ENCODE measurements at places on chromosomes 7 and 10.

DNA sequence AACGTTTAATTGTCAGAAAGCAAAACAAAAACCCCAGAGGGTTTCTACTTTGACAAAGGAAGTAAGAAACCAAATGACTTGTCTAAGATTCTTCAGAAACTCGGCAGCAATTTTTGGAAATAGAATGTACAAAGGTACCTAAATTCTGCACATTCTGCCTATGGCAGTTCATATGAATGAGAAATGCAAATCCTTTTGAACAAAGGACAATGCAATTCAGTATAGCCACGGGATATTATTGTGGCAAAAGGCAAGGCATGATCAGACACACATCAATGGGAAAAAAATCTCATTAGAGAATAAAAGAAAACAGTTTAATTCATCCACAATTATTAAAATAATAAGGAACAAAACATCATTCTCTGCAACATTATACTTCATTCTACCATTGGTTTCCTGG lies 93.4 kb downstream of the SEMA3C start:
- no peak for DNase-seq

GRCh38 chr7:140607441-140607989 lies 33.1 kb downstream of the DENND2A start:
- no peak for DNase-seq

- DNase-seq, result no peak
Observed at GRCh38 chr7:40810274-40810673, 675.5 kb downstream of the SUGCT start.

DNA sequence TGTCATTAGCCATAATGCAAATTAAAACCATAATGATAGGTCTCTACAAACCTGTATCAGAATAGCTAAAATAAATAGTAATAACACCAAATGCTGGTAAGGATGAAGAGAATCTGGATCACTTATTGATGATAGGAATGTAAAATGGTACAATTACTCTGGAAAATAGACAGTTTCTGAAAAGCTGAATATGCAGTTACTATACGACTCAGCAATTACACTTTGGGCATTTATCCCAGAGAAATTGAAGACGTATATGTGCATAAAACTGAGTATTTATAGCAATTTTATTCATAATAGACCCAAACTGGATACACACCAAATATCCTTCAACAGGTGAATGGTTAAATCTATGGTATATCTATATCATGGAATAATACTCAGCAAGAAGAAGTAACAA lies 7.9 kb downstream of the RPA3 start:
- no peak for DNase-seq

- no peak for DNase-seq
Observed at GRCh38 chr7:96308950-96309263, 13.0 kb downstream of the SLC25A13 start.

- DNase-seq, result no peak
Observed at GRCh38 chr7:100543586-100543985, 4.6 kb downstream of the AGFG2 start.

DNA sequence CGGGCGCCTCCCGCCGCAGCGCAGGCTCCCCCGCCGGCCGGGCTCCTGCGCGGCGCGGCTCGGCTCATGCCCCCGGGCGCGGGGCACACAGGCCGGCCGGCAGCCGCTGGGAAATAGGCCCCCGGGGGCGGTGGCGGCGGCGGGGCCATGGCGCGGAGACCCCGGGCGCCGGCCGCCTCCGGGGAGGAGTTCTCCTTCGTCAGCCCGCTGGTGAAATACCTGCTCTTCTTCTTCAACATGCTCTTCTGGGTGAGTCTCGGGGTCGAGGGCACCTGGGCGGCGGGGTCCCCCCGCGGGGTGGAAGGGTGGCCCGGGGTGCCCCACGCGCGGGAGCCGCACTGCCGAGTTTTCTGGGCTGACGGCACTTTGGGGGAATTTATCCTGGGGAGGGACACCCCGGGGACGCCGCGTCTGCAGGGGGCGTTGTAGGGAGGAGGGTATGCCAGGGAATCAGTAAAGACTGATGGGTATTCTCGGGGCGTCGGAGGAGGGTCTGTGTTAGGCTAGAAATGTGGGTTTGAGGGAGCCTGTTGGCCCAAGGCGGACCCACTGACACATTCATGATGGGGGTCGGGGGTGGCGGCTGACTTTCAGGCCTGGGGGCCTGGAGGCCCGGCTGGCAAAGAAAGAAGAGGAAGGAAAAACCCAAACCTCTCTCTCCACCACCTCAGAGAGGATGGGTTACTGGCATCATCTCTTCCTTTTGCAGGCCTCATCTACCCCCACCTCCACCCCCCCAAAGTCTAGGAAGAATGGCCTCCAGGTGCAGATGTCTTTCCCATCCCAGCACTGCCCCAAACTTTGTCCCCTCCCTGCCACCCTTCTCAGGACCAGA lies 544 bp downstream of the TSPAN33 start:
- peak; percentile 26 for DNase-seq

GRCh38 chr10:21458126-21458871 lies 67.2 kb downstream of the SKIDA1 start:
- no peak for DNase-seq

GRCh38 chr10:132515811-132516726 lies 21.5 kb upstream of the INPP5A start:
- DNase-seq, result no peak

DNA sequence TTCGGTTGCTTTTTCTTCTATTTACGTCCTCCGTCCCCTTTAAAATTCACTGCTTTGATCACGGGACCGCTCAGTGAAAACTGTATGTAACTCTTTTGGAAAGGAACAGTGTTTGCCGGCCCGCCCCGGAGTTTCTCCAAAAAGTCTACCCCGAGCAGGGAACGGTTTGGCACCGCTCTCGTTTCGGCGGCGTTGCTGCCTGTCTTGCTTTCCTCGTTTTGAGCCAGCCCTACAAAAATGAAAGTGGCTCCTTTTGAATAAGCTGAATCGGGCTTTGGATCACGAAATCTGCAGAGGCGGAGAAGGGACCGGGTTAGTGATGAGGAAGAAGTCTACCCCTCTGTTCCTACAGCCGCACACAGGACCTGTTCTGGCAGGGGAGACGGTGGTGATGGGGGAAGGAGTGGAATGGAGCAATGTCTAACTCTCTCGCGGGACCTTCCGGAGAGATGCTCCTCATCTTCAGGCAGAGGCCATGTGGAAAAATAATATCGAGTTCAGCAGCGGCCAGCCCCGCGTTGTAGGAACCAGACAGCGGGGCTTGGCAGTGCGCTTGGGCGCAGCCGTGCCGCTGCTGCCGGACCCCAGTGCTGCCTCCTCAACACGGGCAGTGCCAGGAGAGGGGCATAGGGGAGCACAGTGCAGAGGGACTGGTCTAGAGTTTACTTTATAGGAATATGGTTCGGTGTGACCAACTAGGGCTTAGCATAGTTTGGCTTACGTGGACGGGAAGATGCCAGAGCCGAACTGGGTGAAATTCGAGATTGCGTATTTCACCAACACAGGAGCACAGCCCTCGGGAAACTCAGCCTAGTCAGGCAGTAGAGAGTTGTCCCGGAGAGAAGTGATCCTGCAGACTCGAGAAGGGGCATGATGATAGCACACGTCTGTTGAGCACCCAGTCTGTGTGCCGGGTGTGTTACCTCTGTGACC lies 1.4 kb downstream of the HTRA1 start:
- no peak for DNase-seq

DNA sequence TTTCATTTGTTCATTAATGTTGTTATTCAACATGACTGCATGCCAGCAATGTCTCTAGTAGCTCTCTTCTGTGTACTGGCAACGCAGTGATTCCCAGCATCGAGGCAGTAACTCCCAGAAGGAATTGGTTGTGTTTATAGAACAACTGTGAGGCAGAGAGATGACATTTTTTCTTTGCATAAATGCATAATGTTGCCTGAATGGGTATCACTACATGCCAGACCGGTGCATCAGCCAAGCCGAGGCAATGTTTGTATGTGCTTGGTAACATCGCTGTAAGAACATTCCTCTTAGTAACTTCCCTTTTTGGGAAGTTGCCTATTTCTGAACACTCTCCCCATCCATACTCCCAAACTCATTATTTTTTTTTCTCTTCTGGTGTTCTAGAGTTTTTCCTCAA lies 182.9 kb downstream of the HTR7 start:
- DNase-seq, result no peak

- DNase-seq, result no peak
Observed at GRCh38 chr7:80649011-80649410, 10.6 kb downstream of the CD36 start.

GRCh38 chr10:125534515-125534914 lies 148.4 kb downstream of the TEX36 start:
- DNase-seq, result no peak

DNA sequence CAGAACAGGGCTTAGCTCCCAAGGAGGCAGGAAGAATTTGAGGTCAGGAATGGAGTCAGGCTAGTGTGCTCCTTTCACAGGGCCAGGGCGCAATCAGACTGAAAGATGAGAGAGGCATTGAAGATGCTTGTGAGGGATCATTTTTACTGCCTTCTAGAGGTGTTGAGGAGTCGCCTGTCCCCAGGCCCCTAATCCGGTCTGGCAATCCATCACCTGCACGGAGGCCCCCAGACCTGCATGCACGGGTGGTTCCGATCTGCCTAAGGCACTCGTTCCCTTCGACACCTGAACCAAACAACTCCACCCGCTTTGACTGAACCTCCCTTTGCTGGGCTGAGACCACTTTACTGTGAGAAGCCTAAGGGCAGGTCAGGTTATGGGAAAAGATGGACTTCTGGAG lies 8.0 kb downstream of the FOXI2 start:
- DNase-seq, result no peak

DNA sequence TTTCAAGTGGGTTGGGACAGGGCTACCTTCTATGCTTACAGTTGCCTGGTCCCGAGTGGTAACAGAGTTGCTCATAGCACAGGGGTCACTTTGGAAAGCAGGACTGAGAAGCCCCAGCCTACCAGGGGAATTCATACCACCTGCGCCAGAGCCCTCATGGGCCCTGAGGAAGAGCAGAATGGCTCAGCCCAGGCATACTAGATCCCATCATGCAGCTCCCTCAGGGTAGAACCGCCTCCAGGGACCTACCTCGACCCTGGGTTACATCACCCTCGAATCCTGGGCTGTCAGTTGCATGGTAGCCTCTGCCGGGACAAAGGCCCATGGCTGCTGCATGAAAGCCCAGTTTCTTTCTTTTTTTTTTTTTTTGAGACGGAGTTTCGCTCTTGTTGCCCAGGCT lies 2.9 kb downstream of the CUEDC2 start:
- DNase-seq, result no peak

DNA sequence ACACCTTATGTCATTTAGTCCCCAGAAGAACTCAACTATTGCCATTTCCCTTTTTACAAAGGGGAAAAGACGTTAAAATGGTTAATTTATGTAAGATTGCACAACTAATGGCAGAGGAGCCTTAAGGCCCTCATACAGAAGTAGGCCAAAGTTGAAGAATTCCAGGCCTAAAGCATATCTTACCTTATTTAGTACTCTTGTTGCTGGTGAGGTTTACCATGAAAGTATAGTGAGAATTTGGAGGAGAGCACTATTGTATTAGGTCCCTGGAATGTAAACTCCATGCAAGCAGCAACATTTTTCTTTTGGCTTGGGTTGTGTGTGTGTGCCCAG lies 731 bp upstream of the CRPPA start:
- DNase-seq, result no peak

- DNase-seq, result no peak
Observed at GRCh38 chr10:19917751-19918478, 101.7 kb downstream of the PLXDC2 start.

DNA sequence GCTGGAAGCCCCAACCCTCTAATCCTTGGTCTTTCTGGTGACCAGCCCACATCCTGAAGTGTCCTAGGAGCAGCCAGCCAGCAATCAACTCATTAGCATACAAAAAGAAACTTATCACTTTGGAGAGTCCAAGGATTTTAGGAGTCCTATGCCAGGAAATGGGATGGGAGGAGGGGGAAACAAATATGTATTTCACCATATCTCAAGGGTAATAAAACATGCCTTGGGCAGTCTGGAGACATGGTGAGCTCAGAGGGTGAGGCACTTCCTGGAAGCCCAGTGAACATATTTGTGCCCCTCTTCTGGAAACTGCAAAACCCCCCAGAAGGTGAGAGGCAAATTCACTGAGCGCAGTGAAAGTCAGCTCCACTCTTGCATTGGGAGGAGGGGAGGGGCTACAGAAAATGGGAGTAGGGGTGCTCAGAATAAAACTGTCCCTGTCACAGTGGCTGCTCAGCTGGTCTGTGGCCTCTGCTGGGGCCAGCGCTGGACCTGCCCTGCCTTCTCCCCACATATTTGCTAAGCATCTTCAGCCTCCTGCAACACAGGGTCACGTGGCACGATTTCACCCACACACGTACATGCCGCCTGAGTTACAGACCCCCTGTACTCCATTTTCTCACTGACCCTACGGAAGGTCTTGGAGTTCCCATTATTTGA lies 17.7 kb upstream of the ZMIZ1 start:
- DNase-seq, result no peak

DNA sequence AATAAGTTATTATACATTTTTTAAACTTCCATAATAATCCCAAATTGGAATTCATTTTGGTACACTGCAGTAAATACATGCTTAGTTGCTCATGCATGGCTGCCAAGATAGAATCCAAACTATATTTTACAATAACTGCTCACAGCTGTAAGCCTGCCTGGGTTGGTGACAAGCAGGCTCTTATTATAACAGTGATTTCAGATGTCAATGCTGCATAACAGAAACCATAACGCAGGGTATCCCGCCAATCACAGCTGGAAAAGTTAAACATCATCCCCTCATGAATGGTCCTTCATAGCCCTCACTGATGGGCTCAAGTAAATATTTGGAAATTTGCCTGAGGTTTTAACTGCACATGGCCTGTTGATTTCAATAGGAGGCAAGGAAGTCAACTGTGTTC lies 149.8 kb downstream of the AMPH start:
- no peak for DNase-seq

DNA sequence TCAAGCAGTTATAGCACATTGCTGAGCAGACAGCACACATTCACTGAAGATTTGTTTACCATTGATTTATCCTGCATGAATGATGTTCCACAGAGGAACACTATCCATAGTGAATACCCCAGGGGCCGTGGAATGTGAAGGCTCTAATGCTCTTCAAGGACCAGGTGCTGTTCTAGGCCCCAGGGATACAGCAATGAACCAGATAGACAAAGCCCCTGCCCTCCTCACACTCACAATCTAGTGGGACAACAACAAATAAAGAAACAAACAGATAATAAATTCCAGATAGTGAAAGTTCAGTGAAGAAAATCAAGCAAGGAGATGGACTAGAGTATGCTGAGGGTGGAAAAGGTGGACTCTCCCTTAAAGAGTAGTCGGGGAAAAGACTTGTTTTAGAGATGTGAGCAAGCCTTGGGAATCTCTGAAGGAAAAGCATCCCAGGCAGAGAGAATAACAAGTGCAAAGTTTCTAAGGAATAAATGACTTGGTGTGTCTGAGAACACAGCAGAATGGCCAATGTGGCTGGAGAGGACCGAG lies 117.7 kb downstream of the CCDC71L start:
- DNase-seq, result no peak

DNA sequence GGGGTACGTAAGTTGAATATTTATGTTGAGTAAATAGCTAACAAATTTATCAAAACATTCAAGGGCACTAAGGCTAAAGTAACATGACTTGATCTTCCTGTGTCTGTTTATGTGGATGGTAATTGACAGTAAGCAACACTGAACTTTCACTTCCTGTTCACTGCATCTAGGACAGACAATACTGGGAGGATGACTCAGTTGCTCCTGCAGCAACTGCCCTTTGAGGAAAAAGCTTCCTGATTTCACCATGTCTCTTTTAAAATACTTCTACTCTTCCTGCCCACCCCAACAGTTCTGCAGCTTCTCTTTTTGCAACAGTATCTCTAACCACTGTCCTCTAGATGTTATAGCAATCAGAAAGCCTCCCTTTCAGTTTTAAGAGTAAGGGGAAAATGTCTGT lies 76.6 kb upstream of the HGF start:
- peak; percentile 93 for DNase-seq

GRCh38 chr7:18016547-18017444 lies 10.8 kb downstream of the PRPS1L1 start:
- DNase-seq, result no peak

- no peak for DNase-seq
Observed at GRCh38 chr10:31063841-31064240, 32.2 kb upstream of the ZNF438 start.

Data from Kasumi-1 (cell line).